ENCODE measurements at places on chromosomes 2 and 18.

DNA sequence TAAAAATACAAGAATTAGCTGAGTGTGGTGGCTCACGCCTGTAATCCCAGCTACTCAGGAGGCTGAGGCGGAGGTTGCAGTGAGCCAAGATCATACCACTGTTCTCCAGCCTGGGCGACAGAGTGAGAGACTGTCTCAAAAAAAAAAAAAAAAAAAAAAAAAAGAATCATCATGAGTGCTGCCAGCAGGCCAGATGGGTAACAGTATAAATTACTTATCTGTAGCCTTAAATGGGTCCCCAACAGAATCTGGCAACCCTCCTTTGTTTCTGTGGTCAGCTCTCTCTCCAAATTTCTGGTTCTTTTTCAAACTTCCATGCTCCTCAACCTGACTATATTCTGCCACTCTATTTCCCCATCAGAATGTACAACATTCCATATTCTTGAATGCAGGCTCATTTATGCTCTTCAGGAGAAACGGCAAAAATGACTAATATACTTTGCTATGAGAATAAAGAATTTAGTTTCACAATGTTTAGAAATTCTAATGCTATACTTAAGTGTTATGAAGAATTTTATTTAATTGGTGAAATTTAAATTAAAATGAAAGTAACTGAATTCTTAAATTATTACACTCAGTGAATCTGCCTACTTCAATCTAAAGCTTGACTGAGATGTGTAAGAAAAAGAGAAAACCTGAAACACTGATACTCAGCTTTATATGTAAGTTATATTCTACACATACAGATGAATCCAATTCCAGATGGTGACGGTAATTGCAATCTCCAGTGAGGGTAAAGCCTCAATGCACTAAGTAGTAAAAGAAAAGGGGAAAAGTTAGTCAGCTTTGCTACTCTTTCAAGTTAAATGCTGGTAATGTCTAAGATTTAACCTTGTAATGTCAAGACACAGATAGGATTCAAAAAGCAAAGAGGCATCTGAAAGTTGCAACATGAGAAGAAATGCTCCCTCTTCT lies 24.8 kb downstream of the LPIN2 start:
- no peak for DNase-seq

GRCh38 chr2:174014011-174014698 lies 49.0 kb upstream of the SP3 start:
- DNase-seq = no peak

DNA sequence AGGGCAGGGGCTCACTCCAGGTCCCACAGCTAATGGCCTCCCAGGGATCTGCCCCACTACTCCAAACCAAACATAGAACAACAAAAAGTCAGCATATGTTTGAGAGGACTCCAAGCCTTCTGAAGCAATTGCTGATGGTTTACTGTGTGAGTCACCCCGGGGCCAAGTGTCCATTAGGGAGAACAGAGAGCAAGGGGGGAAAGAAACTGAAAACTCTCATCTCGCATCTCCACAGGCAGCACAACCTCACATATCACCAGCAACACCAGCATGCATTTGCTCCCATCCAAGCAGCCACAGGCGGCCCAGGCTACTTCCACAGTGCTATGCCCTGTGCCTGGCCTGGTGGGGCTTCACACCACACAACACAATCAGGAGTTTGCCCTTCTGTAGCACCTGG lies 39.1 kb downstream of the CYRIA start:
- no peak for DNase-seq

- DNase-seq = no peak
Observed at GRCh38 chr2:86031151-86031550, 74.5 kb downstream of the POLR1A start.

DNA sequence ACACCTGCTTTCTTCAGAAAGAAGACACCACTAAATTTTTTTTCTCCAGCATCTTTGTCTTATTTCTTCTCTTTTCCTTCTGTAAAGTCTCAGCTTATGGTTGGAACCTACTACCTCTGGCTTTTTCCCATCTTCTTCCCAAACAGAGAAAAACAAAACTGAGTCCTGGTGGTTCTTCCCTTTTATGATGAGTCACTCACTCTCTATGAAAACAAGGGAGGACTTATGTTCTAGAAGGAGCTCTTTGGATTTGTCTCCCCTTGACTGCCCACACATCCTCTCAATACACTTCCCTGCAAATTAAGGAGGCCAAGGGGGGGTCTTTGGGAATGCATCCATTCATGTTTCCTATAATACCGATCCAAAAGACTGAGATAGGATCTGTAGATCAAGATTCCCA lies 22.1 kb upstream of the MEIS1 start:
- DNase-seq = no peak

GRCh38 chr2:212264187-212264586 lies 274.4 kb downstream of the ERBB4 start:
- DNase-seq = no peak

- DNase-seq = no peak
Observed at GRCh38 chr2:131035826-131036231, 57.4 kb downstream of the FAM168B start.

Data from activated CD8-positive, alpha-beta memory T cell treated with anti-CD3 and anti-CD28 coated beads for 1 hour (primary cell).